Anterior cingulate cortex (tissue), 58 donors: ENCODE measurements at places on chromosomes 16 and 17.

GRCh38 chr16:82732461-82732860 lies 105.7 kb downstream of the CDH13 start:
- DNase-seq, result no peak

DNA sequence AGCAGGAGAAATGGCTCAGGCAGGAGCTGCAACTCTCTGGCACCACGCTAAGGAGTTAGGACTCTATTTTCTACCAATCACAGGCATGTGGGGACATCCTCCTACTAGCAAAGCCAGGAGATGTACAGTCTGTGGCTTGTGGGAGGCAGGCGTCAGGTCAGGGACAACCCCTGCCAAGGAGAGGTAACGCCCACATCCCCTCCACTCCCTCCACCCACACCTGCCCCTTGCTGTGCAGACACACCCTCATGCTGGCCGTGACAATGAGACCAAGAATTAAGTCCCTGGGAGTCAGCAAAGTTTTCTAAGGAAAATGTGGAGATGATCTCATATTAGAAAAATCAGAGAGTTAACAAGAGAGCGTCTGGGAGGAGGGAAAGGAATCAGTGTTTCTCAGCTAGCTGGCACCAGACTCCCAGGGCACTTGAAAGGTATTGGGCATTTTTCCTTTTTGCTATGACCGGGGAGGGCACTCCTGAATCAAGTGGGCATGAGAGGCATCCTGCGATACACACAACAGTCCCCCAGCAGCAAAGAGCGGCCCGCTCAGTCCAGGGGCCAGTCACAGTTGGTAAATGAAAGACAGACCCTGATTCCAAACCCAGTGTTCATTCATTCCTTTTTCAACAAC lies 87.3 kb upstream of the RPL38 start:
- no peak for DNase-seq

DNA sequence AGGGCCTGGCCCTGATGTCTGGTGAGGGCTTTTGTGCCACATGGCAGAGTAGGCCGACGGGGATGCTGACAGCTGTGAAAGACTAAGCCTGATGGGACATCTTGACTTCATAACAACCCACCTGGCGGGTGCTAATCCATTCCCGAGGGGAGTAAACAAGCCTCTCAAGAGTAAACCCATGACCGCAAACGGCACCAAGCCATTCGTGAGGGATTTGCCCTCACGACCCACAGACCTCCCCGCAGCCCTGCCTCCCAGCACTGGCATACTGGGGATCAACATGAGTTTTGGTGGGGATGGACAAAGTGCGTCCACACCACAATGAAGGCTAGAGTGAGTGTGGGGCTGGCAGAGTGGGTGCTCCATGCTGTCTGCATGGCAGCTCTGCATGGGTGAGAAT lies 11.7 kb downstream of the RNF213 start:
- no peak for DNase-seq

DNA sequence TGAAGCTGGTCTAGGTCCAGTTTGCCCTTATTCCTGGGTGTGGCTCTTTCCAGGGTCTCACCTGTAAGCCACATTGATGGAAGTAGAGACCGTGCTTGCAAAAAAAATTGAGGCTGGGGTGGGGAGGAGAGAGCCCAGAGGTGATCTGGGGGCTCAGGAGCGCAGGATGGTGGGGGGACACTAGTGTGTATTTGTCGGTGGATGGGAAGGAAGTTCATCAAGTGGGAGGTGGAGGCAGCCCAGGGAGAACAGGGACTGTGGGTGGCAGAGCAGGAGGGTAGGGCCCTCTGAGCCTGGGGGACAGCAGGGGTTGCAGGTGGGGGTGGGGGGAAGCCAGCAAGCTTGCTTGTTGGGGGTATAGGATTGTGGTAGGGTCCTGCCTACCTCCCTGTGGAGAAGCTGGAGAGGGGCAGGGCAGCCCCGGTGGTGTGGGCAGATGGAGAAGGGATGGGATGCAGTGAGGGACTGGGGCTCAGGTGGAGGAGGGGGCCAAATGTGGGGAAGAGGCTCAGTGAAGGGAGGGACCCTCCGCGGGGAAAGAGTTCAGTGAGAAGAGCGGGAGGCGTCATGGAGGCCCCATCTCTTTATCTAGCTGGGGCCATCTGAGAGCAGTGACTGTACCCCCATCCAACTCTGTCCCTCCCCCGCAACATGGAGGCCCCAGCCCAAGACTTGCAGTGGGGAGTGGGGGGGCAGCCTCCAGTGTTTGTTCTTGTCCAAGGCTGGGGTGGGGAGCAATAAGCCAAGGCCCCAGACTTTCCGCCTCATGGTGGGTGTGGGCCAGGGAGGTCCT lies 17.2 kb upstream of the TMEM92 start:
- DNase-seq, result no peak

DNA sequence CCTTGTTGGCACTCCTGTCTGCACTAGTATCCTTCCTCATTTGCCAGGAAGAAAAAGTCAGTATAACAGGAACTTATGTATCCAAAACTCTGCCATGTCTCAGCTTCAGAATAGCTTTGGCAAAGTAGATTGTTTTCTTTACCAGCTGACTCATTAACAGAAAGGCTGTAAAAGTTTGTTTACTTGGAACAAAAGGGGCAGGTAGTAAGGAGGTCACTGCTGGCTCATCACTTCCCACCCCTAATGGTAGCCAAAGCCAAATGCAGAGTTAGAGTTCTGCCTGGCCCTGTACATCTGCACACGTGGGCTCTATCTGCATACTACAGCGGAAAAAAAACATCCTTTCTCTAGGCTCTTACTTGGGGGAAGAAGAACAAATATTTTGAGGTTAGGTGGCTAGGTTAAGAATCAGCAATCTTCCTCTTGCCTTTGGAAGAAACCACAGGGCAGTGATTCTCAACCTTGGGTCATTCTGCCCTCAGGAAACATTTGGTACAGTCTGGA lies 90.9 kb upstream of the BCAR1 start:
- DNase-seq, result no peak

DNA sequence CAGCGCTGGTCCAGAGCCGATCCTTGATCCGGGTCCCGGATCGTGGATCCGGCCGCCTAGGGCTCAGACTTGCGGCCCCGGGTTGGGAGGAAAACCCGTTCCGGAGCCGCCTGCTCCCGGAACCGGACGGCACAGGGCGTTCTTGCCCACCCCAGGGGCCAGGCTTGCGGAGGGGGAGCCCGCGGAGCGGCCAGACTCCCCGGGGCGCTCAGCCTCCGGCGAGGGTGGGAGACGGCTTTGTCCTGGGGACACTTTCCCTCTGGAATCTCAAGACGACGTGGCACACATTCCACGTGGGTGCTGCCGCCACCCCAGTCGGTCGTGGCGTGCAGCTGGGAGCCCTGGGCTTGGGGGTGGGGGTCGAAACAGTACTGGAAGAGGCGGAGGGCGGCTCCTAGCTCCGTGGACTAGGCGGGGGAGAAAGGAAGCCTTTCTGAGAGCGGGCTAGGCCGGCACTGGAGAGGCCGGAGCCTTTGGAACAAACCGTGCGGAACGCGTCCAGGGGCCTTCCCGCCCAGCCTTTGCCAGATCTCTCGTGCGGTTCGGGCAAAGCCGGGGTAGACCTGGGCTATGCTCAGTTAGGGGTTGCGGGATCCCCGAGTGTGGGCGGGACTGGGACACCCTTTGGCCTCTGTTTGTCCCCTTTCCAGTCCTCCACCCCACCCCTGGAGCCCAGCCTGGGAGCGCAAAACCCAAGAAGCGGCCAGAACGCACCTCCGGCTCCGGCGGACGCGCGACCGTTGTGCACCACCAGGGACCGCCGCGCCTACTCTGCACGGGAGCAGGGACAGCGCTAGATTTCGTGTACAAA lies 26.5 kb downstream of the SREBF1 start:
- no peak for DNase-seq

- DNase-seq, result no peak
Measured at GRCh38 chr16:57727610-57728009, 8.0 kb upstream of the KATNB1 start.

DNA sequence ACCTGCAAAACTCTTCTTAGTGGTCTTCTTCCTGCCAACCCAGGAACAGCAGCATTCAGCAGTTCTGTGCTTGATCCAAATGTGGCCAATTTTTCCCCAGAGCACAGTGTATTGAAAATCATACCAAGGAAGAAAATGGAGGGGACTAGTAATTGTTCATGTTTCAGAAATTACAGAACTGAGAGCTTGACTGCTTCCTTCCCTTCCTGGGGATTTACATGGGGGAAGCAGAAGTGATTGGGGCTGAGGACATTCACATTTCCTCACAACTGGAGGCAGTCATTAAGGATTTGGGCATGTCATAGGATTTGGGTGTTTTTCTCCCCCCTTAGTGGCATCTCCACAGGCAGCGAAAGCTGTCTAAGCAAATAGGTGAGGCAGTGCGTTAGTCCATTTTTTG lies 19.7 kb downstream of the CIITA start:
- DNase-seq, result no peak

GRCh38 chr17:67689534-67690177 lies 28.1 kb upstream of the NOL11 start:
- DNase-seq, result no peak

DNA sequence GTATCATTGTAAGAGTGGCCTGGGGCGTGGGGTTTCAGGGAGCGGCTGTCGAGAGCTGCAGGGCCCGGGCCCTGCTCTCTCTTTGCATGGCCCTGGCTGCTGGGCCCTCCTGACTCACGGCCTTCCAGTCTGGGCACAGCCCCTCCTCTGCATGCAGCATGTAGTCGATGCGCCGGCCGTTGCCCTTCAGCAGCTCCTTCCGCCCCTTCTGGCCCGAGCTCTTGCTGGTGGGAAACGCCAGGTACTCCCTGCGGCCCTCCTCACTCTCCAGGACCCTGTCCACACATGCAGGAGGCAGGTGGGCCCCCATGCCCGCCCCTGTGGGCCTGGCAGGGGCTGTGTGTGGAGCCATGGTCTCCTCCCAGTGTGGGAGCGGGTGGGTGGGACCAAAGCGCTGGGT lies 50.7 kb downstream of the PRMT7 start:
- no peak for DNase-seq

- DNase-seq, result no peak
Measured at GRCh38 chr17:80668375-80669148, 123.9 kb downstream of the RPTOR start.

DNA sequence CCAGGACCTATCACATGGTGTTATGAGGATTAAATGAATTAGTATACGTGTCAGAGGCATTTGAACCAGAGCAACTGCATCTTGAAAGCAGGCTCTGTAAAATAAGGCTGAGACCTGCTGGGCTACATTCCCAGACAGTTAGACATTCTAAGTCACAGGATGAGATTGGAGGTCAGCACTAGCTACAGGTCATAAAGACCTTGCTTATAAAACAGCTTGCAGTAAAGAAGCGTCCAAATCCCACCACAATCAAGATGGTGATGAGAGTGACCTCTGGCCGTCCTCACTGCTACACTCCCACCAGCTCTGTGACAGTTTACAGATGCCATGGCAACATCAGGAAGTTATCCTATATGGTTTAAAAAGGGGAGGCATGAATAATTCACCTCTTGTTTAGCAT lies 71.8 kb downstream of the IRF8 start:
- DNase-seq, result no peak

GRCh38 chr17:18958611-18959010 lies 6.6 kb downstream of the SLC5A10 start:
- DNase-seq, result no peak

DNA sequence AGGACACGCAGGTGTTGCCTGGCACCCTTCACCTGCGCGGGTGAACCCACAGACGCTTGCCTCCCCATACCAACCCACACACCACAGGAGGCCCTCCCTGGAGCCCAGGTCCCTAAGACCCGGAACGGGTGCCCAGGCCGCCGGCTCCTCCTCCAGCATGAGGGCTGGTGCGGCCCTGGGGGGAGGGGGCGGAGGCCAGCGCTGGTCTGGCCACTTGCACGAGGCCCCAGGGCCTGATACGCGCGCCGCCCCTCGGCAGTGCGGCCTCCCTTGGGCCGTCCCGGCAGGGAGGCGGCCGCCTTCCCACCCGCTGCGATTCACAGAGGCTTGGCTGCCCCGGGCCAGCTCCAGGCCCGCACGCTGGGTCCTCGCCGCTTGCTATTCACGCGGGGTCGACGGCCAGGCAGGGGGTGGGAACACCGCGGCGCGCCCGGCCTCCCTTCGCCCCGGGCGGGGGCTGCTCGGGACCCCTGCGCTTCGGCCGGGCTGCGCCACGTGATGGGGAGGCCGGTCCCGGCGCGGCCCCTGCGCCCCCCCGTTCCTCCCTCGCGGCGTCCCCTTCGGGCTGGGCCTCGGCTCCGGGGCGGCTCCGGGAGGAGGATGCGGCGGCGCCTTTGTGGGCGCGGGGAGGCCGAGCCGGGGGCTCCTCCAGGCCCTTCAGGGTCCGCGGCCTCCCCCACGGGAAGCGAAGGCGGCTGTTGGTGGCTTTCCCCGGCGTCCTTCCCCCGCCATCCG lies 685 bp downstream of the FASN start:
- no peak for DNase-seq

DNA sequence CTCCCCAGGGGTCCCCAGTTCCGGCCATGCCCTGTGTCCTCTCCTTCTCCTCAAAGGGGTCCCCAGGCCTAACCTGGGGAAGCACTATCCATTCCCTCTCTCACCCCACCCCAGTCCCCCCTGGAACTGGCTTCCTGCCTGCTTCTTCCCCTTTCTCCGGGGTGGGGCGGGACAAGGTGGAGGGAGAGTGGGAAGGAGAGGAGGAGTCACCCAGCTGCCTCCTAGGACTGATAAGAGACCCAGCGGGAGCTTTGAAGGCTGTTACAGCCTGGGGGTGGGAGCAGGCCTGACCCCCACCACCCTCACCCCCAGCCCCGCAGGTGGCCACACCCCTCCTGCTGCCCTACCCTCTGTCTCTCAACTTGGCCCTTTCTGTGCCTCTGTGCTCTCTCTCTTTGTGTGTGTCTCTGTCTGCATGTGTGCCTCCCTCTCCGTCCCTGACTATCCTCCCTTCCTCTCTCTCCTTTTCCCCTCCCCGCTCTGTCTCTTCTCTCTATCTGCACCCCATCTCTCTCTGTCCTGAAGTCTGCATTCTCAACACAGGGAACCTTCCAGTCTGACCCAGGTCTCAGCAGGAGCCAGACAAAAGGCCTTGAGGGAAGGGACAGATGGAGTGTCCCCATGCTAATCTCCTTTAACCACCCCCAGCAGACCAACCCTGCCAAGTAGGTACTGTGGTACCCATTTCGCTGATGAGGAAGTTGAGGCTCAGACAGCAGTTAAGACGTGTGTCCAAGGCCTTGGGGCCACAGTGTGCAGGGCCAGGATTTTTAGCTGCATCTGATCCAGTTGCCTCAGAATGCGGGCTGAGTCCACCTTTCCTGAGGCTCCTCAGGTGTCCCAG lies 66.1 kb downstream of the RAB11FIP4 start:
- no peak for DNase-seq

- no peak for DNase-seq
Measured at GRCh38 chr17:4586043-4586442, 1.7 kb downstream of the SMTNL2 start.

DNA sequence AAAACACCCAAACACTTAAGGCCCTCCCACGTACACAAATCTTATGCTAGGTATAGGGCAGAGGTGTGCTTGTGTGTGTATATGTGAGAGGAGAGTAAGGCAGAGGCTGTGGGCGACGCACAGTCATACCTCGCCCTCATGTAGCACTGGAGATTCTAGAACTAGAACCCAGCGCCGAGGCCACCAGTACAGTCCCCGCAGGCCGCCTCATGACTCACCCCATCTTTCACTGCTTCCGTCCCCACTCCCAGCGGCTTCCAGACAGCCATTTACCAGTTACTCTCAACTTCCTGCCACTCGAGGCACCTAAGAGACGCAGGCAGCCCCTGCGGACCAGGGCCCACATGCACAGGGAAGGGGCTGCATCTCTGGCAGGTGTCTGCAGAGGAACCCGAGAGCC lies 23.2 kb upstream of the CYTH1 start:
- DNase-seq, result no peak
